ENCODE measurements at places on chromosomes 7 and 10.

GRCh38 chr7:74412056-74412455 lies 41.6 kb upstream of the GTF2IRD1 start:
- no peak for DNase-seq

DNA sequence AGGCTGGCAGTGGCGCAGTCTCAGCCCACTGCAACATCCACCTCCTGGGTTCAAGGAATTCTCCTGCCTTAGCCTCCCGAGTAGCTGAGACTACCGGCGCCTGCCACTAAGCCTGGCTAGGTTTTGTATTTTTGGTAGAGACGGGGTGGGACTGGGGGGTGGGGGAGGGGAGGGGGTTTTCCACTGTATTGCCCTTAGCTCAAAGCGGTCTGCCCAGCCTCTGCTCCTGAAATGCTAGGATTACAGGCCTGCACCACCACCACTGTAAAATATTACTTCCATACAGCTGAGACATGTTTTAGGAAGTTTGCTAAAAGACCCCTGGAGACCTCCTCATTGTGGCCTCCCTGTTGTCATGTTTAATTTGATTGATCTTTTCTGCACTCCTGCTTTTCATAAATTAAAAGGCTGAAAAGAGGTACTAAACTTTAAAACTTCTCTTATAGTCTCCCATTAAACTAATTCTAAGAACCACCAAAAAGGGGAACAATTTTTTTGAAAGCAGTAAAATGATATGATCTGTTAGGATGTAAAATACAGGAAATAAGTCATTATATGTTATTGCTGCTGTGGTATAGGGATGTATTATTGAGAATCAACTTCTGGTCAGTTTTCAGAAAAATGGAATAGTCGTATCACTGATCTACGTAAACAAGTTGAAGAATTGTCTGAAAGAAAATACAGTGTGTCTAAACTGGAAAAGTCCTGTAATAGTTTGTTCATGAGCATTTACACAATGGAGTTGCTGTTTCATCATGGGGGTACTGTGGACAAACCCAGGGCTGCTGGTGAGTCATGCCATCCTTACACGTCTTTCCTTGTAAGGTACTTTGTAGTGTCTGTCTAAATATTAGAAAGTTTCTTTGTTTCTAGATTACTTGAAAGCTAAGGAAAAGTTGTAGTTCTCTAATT lies 72.9 kb upstream of the TMEM248 start:
- no peak for DNase-seq

DNA sequence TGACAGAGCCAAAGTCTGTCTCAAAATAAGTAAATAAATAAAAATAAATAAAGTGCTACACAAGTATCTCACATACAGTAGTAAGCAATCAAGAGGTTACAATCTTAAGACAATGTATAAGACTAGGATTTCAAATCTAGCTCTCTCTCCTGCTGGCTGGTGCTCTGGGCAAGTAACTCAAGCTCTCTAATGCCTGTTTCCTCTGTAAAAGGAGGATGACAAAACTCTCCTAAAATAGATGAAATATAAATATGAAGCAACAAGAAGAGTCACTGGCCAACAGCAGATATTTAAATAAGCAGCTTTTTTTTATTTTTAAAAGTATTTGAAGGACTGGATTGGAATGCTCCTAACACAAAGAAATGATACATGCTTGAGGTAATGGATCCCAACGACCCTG lies 7.2 kb downstream of the SFMBT2 start:
- no peak for DNase-seq

DNA sequence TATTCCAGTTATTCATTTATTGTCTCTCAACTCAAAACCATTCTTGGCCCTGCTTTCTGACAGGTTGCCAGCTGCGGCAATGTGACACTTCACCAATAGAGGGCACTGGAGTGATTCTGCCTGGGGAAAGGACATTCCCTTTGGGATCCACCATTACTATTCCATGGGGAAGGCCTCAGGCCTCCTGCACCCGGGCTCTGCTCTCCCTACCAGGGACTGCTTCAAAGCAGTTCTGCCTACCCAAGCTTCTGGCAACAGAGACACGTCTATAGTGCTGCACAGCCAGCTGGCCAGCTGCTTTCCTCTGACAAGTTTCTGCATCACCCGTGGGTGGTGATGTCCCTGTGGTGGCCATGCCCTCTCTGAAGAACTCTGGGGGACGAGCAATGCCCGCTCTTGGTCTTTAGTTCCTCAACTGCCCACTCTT lies 163.8 kb downstream of the ELMO1 start:
- DNase-seq, result peak; percentile 22

GRCh38 chr7:116557066-116557585 lies 32.3 kb downstream of the CAV1 start:
- DNase-seq, result no peak

- no peak for DNase-seq
Measured at GRCh38 chr10:104345515-104345914, 7.2 kb upstream of the ITPRIP start.

GRCh38 chr7:34596887-34597286 lies 61.1 kb upstream of the NPSR1 start:
- DNase-seq, result no peak

- DNase-seq, result no peak
Measured at GRCh38 chr10:85316276-85316675, 987.9 kb downstream of the CCSER2 start.

GRCh38 chr7:145168427-145168826 lies 332.6 kb upstream of the TPK1 start:
- DNase-seq, result no peak

Data from GM12891 (cell line).